ENCODE measurements at places on chromosomes 3 and 15.

DNA sequence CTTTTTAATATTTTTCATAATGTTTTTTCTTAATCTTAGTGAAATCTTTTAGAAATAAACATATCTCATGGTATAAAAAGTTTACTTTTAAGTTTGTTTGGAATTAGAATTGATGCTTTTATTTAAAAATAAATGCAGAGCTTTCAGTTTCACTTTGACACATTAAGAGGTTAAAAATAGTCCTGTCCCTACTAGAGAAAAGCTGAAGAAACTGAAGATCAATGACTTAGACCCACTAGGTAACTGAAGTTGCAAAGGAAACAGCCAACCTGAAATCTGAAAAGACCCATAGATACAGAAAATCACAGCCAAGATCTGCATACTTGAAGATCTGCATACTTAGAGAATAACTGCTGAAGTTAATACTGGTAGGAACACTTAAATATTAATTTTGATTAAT lies 237.6 kb downstream of the RAP2B start:
- DNase-seq = no peak

GRCh38 chr3:170506556-170506955 lies 79.3 kb downstream of the SLC7A14 start:
- no peak for DNase-seq

DNA sequence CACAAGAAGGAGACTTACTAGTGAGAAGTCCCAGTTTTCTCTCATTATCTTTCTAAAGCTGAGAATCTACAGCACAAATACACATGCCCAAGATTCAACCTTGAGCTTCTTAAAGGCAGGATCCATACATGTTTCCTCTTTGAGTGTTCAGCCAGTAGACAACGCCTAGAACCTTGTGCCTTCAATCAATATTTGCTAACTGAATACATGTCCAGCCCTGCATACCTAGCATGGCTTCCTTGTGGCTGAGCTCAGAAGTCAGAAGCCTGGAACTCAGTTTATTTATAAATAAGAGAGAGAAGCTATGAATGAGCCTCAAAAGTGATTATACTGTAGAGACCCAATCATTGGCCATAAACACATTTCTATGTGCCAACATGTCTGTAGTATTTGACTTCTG lies 43.5 kb downstream of the ACP3 start:
- no peak for DNase-seq

DNA sequence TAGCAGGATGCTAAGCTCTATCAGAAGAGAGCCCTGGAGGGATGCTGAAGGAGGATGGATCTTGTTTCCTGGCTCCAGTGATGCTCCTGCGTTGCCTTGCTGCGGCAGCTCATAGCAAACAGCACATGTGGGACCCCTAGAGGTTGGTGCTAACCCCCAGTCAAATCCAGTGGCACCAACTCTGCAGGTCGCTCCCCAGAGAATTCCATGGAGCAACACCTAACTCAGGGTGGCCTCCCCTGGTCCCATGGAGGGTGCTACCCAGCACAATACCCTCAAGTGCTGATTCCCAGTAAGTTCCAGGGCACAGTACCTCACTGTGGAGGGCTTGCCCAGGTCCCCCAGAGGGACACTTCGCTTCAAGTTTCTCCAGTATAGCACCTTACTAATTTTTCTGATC lies 231.2 kb downstream of the NEK10 start:
- DNase-seq = no peak

DNA sequence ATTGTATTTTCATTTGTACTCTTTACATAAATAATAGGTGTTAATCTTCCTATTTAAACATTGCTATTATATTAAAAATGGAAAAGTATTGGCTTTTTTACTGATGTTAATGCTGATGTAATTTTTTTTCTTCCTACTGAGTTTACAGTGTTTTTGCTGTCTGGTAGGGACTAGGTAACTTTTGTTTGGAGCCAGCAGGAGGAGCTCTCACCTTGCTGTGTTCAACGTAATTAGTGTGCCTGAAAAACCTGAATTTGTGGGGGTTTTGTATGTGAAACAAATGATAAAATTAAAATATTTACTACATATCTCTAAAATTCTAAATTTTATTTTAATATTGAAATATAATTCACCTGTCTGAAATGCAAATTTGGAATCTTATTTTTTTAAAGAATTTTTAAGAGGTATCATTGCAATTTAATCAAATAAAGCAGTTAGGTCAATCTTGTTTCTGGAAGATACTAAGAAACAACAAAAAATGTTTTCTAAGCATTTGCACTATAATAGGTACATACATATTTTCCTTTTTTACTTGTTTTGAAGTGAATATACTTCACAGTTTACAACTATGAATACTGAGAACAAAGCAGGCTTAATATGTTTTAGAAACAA lies 48.8 kb downstream of the EPHA6 start:
- no peak for DNase-seq

DNA sequence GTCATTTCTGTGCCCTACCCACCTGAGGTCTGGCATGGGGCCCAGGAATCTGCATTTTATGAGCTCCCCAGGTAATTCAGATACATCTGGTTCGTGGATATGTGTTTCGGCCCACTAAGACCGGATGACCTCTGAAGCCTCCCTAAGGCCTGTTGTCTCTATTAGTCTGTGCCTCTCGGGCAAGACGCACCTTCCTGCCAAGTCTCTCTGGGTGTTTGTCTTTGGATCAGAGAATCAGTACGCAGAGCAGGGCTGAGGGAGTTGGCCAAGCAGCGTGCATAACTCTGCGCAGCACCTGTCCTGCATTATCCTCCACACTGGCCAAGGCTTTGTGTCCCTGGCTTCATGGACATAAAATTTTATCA lies 181.0 kb downstream of the THSD4 start:
- no peak for DNase-seq

DNA sequence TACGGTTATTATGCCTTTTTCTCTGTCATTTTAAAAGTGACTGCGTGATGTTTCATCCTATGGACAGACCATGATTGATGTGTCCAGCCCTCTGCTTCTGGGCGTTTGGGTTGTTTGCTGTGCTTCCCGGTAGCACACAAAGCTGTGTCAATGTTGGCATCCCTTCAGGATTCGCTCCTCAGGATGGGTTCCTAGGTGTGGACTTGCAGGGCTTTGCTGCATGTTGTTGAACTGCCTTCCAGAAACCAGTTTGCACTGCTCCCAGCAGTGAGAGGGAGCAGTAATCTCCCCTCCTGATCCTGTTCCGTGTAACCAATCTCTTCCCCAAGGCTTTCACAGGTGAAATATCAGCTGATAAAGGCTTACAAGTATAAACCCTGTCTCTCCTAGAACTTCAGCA lies 787 bp downstream of the TRPM1 start:
- no peak for DNase-seq

DNA sequence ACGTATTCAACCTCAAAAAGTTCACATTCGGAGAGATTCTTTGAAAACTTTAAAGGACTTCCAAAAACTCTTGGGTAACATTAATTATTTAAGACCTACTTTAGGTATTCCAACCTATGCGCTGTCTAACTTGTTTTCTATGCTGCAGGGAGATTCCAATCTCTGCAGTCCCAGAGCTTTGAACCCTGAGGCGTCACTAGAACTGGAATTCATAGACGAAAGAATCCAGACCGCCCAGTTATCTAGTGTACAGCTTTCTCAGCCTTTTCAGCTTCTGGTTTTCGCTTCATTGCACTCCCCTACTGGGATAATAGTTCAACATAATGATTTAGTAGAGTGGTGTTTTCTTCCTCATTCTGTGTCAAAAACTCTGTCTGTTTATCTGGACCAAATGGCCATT lies 711.3 kb downstream of the ROBO1 start:
- DNase-seq = no peak

Measured in stimulated activated CD8-positive, alpha-beta memory T cell treated with anti-CD3 and anti-CD28 coated beads, Interleukin-15, amount 100 ng/mL, for 4 hours (primary cell).